Lower leg skin (tissue), 4 donors: ENCODE measurements at places on chromosomes 12 and 14. TPM values are rescaled to one million over a fixed set of nuclear protein-coding genes. Genes with fewer than 3 reads are reported as not detected.
A peak's percentile ranks its signal among the peaks of the same experiment; 100 is the strongest.

Gene CLEC2B
- 84.1 TPM for total RNA-seq

Gene C14orf180
- total RNA-seq = not detected

Gene CMKLR1
- 1.1 TPM for total RNA-seq

Gene BMP4
- 23.0 TPM for total RNA-seq

Gene C3AR1
- total RNA-seq = 3.8 TPM

GRCh38 chr14:74155287-74155686 lies 70.5 kb downstream of the LIN52 start:
- DNase-seq = no peak

DNA sequence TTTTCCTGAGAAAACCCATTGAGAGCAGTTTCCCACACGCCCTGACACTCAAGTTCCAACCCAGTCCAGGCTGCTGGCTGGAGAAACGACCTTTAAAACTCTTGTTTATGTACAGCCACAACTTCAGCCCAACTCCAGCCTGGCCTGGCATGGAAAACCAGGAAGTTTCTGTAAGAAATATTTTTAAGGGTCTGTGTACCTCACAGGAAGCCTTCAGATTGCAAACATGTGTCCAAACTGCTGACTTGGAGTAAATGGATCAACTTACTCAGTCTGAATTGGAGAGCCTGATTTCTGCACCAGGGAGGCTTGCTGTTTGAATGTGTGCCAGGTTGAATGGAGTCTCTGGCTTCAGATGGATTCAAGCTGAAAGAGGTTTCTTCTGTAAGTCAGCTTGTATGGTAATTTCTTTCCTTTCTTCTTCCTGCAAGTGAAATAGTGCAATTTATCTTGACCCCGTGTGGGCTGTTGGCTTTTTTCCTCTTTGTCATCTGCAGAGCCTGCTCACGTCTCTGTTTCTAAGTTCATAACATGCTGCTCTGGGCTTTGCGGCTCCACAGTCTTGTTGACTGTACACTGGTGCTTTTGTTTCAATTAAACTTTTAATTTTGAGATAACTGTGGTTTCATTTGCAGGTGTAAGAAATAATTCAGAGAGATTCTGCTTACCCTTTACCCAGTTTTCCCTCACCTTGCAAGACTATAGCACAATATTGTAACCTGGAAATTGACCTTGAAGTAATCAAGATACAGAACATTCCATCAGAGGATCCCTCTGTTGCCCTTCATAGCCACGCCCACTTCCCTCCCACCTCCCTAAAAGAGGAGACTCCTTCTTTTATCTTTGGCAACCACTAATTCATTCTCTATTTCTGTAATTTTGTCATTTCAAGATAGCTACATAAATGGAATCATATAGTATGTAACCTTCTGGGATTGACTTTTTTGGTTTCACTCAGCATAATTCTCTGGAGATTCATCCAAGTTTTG lies 109.7 kb upstream of the PRMT8 start:
- DNase-seq = peak; percentile 11

- no peak for DNase-seq
Measured at GRCh38 chr12:13348464-13348863, 151.9 kb downstream of the EMP1 start.

DNA sequence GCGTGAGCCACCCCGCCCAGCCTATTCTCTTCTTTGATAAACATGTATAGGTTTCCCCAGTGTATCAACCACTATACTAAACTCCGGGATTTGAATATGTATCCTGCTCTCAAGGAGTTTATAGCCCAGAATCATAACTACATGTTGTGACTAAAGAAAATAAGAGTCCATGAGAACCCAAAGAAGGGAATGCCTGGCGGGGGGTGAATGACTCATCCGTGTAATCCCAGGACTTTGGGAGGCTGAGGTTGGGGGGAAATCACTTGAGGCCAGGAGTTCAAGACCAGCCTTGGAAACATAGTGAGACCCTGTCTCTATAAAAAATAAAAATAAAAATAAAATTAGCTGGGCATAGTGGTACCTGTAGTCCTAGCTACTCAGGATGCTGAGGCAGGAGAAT lies 57.2 kb downstream of the SIX6 start:
- no peak for DNase-seq

GRCh38 chr12:42474391-42474790 lies 115.2 kb downstream of the PRICKLE1 start:
- DNase-seq = no peak

DNA sequence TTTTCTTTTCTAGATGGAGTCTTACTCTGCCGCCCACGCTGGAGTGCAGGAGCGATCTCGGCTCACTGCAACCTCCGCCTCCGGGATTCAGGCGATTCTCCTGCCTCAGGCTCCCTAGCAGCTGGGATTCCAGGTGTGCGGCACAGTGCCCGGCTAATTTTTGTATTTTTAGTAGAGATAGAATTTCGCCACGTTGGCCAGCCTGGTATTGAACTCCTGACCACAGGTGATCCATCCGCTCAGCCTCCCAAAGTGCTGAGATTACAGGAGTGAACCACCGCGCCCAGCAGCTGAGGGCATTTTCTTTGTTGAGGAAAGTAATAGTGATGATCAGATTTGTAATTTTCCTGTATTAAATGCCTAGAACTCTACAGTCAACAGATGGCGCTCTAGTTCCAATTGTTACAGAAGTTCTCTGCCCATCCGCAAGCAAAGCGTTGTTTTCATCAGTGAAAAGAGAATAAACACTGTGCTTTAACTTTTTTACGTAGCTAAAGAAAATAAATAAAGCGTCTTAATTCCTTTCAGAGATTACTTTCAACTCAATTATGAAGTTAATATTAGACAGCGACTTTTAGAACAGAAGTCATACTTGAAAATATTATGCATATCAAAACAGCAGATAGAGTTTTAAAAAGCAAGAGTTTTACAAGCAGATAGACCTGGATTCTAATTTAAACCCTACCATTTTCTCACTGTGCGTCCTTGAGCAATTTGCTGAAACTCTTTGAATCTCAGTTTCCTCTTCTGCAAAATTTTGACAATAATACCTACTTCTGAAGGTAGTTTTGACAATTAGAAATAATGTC lies 335.1 kb downstream of the DUSP6 start:
- DNase-seq = no peak

DNA sequence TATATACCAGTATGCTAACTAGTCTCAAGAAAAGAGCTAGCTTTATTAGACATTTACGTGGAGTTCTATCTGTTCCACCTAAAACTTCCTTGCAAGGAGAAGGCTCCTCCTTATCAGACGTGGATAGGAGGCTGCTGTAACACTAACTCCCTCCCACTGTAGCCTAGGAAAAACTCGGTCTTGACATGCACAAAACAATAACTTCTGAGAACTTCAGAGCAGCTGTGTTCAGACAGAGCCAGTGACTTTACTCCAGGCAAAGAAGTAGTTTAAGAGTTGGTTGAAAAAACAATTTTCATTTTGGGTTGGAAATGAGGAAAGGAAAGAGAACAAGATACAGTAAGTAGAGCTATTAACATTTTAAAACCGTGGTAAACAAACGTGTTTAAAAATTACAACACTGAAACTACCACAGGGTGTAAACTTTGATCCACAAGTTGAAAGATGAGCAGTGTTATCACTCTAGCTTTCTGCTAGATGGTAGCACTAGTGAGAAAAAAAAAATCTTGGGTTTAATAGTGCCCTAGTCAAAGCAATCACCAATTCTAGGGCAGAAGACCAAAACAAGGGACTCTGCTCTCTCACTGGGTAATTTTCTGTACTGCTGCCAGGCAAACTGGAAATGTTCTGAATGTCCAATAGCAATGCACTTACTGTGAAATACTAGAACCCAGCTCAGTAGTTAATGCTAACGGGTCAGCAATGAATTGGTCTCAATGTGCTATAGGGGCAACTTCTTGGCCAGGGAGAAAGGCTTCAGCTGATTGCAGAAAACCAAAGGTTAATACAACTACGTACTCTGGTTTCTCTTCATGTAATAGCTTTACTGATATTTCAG lies 2.4 kb downstream of the ATF7 start:
- DNase-seq = peak; percentile 43

DNA sequence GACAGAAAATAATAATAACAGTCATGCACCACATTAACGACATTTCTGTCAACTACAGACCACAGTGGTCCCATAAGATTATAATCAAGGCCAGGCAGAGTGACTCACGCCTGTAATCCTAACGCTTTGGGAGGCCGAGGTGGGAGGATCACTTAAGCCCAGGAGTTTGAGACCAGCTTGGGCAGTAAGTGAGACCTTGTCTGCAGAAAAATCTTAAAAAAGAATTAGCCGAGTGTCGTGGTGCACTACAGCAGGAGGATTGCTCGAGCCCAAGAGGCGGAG lies 8.6 kb downstream of the NAB2 start:
- DNase-seq = no peak

DNA sequence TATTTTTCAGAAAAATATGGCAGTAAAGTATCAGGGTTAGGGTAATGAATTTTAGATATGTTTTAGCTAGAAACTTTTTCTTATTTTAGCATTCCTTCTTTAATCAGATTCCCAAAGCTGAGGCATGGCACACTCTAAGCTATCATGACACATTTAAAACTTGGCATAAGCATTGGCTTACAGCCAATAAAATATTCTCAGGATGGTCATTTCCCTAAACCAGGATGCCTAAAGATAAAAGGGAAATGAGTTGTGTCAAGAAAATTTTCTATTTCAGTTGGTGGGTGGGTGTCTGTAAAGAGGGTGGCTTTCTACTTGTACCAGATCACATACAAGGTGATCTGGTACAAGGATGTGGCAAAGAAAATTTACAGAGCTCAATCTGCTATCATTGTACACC lies 47.8 kb downstream of the PEBP1 start:
- no peak for DNase-seq

DNA sequence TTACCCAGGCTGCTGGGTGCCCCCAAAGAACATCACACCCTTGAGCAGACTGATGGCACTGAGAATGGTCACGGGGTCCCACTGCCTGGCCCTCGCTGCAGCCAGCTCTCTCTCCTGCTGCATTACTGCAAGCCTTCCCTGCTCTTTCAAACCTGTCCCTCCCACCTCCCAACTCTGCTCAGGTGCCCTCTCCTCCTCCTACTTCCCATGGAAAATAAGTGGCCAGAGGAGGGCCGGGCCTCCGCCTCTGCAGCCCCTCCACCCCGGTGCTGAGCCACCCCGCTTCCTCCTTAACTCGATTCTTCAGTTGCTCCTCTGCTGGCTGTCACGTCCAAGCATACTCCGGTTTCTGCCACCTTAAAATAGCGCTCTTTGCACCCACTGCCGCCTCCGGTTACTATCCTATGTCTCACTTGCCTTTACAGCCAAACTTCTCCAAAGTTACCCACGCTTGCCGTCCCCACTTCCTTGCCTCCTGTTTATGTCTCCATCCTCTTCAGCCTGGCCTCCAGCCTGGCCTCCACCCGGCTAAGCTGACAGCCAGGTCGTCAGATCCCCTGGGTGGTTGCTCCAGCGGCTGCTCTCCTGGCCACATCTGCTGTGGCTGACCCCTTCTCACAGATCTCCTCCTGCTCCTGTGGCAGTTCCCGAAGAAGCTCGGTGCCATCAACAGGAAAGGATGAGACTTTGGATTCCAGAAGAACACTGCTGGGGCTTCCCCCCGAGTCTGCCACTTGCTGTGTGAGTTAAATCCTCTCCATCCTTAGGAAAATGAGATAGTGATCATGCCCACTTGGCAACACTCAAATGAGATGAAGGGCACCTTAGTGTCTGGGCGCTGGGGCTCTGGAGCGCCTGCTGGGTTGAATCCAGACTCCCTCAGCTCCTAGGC lies 7.7 kb downstream of the SMIM41 start:
- peak; percentile 81 for DNase-seq

DNA sequence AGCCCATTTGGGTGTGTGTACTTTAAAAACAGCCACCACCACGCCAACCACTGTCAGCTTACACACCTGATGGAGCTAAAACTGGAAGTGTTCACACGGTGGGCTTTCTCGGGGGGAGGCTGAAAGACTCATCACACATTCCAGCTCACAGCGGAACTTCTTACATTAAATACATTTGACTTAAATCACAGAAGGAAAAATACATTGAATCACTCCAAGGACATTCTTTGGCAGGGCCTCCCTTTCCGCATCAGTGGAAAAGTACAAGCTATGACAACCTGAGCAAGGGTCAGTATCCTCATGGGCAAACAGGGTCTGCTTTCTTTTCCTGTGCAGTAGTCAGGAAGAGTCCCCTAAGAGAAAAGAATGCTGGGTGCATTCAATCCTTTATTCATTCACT lies 31.0 kb upstream of the TC2N start:
- no peak for DNase-seq

DNA sequence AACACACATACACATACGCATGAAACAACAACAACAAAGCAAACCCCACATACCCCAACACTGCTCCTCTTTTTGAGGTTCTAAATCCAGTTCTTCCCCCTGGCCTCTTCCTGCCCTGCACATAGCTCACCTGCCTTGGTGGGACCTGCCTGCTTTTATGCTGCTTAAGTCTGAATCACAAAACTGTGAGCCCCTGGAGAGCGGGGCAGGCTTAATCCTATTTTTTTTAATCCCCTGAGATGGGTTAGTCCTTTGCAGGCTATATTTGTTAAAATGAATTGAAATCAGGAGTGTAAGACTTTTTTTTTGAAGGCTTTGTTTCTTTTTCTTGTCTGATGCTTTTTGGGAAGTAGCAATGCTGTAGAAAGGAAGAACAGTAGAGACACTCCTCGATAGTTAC lies 84.6 kb upstream of the MAX start:
- DNase-seq = no peak

DNA sequence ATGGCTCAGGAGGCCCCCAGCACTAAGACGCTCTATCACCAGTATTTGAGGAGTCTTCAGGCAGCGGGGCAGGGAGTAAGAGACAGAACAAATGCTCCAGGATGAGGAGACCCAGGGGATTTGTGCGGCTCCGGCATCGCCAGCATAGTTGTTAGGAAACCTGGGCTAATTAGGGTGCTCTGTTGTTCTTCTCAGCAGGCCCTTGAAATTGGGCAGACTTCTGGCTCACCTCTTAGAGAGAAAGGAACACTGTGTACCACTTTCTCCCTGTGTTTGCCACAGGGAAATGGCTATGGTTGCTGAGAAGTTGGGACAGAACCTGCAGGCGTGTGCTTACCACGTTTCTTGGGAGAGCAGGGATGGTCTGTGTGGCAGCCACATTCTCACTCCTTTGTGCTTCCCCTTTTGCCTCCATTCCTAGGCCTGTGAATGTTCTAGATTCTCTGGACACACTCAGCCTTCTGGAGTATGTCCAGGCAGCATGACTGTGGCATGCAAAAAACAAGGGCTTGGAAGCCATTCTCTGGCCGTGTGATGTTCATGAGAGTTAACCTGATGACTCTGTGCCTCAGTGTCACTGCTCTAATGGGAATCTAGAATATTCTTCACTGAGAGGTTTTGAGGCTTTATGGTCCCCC lies 109.0 kb downstream of the CHST11 start:
- DNase-seq = no peak

DNA sequence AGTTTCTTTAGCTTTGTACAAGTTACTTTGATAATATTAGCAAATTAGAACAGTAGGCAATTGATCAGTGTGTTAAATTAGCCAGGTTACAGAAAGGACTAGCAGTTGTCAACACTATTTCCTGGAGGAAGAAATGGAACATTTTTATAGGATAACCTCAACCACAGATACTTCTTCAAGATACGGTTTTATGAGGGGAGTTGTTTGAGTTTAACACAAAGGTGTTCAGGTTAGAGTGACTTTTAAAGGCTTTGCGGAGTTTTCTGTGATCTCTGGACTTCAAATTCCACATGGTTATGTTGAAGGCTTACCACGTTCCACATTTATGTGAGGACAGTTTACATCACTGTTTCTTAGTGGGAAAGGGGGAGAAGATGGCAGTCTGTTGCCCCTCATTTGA lies 19.3 kb downstream of the YARS2 start:
- DNase-seq = no peak

GRCh38 chr12:121676190-121676589 lies 6.7 kb upstream of the MORN3 start:
- no peak for DNase-seq
